ENCODE measurements at places on chromosomes 3 and 15.

GRCh38 chr3:173037840-173038483, 103.1 kb downstream of the SPATA16 start:
- no peak for DNase-seq

GRCh38 chr3:138432576-138433240, 1.7 kb upstream of the ESYT3 start:
- DNase-seq: no peak

- no peak for DNase-seq
Measured at GRCh38 chr15:67925182-67925581, 85.3 kb upstream of the RNU6-1 start.

DNA sequence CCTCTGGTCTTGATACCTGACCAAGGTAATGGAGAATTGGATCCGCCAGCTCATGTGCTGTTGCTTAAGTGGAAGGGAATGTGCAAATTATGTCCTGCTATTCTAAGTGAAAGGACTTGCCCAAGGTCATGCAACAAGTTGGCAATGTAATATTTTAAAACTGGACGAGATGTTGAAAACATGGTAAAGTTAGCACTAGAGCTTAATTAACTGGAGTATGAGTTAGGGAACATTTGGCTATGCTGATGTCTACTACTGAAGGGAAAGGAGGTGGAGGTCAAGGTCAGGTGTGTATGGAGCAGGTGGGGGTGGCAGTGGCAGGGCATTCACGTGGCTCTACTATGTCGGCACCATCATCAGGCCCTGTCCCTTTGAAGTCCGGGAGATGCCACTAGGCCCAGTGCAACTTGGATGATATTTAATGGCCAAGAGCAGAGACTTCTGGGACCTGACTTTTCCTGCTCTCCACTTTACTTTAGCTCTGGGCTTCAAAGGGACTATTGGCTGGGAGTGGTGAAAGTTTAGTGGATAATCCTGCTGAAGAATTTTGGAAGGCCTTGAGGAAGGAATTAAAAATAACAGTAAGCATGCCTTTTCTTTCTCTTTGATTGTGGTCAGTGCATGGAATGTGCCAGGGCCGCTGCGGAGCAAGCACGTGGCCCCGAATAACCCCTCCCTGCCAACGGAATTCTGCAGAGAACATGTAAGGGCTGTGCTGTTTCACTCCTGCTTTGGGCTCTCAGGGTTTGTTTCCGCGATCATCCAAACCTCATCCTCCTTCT, 14.9 kb downstream of the SMAD3 start:
- DNase-seq: peak; percentile 73

GRCh38 chr15:52441841-52442240, 86.8 kb downstream of the MYO5A start:
- no peak for DNase-seq

- no peak for DNase-seq
Measured at GRCh38 chr15:39376371-39376909, 204.4 kb upstream of the THBS1 start.

GRCh38 chr3:10602769-10603768, 97.7 kb upstream of the ATP2B2 start:
- no peak for DNase-seq

DNA sequence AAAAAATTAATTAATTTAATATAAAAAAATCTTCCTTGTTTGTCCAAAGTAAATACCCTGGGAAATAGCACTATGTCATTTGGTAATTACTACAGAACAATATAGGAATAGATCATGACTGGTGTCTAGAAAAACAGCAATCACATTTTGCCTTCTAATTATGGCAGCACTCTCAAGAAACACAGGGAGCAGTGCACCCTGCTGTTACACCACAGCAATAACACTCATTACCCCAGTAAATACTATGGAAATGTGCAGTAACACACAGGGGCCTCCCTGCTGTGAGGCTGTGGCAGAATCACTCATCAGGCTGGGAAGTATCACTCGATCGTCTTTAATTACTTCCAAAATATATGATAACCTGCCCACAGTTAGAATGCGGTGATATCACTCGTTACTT, 646.0 kb downstream of the TUSC7 start:
- DNase-seq: no peak

DNA sequence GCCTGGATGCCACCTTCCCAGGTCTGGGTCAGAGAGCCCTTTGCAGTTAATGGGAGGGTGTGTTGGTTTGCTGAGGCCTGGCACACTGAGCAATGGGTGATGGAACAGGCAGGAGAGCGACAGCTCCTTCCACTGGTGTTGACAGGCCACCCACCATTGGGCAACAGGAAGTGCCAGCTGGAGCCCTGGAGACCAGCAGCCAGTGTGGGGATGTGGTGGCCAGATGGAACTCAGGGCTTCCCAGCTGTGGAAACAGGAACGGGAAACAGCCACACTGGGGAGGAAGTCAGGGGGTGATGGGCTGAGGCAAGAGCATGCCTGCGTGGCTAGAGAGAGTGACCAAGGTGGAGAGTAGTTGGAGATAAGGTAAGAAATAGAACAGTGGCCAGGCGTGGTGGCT, 9.3 kb downstream of the PSTPIP1 start:
- DNase-seq: peak; percentile 88

- DNase-seq: no peak
Measured at GRCh38 chr3:197858598-197858997, 67.5 kb downstream of the LRCH3 start.

DNA sequence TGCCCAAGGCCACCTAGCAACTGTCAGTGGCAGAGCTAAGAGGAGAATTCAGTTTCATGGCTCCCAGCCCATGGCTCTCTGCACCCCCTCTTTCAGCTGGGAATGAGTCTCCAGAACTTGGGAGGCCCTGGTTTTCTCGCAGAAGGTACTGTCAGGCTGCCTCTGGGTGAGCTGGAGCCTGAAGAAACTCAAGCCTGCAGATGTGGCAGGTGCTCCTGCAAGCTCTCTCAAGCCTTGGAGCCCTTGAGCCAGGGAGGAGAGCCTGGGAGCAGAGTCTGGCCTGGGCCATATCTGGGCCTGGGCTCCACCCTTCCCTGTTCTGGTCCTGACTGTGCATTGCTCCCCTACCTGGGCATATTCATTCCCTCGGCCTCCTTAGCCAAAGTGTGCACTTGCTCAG, 74.4 kb upstream of the TLE3 start:
- peak; percentile 6 for DNase-seq

GRCh38 chr3:65419233-65419632, 619.5 kb downstream of the MAGI1 start:
- DNase-seq: no peak

DNA sequence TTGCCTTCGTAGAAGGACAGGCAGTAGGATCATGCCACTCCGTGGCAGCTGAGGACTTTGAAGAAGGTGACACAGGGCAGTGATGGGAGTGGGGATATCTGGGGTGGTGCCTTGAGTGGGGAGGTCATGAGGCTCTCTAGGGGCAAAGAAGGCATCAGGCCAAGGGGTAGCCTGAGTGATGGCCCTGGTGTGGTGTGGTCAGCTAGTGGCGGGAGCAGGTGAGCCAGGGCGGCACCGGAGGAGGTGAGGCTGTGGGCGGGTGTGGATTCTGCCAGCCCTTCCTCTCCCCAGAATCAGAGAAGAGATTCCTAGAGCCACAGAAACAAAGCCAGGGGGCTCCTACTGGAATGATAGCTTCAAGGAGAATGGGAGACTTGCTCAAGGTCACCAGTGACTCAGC, 18.4 kb downstream of the WNT7A start:
- no peak for DNase-seq

GRCh38 chr3:37243820-37244748, 69.7 kb upstream of the LRRFIP2 start:
- peak; percentile 92 for DNase-seq

DNA sequence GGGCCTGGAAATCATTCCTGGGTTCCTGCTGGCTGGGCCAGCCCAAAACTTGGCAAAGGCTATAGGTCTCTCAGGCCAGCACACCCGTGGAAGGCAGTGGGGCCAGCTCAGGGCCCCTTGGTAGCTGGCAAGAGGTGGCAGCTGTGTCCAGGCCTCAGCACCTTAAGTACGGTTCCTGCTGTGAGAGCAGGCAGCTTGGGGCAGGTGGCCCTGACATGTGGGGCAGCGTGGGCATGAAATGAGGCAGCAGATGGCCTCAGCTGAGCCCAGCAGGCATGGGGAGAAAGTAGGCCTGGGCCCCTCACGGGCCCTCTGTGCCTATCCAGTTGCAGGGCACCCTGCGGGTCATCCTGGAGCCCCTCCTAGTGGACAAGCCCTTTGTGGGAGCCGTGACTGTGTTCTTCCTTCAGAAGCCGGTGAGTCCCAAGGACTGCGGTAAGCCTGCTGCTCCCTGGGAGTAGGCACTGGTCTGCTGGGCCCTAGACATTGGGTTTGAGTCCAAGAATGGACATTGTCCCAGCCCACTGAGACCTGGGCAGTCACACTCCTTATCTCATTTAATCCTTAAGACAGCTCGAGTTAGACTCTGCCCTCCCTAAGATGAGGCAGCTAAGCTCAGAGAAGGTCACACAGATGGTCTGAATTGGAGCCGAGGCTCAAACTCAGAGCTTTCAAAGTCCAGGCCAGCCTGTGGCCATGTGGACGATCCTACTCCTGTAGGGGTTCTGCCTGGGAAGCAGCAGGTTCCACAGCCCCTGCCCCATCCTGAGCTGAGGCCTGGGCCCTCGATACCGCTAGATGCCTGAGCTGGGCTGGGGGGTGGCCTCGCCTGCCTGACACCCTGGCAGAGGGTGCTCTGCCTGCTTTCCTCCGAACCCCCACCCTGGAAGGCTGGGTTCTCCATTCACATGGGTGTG, 25.5 kb downstream of the ESYT3 start:
- no peak for DNase-seq

DNA sequence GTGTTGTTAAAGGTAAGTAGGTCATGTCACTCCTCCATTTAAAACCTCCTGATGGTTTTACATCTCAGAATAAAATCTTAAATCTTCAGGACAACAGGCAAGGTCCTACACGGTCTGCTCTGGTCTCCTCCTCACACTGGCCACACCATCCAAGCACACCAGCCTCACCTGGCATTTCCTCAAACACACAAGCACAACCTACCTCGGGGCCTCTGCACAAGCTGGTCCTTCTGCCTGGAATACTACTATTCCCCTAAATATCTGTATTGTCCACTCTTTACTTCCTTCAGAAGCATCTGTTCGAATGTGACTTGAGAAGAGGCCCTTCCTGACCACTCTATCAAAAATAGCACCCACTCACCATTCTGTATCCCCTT, 1.8 kb downstream of the GORASP1 start:
- DNase-seq: no peak

- no peak for DNase-seq
Measured at GRCh38 chr3:44510000-44510368, 32.5 kb upstream of the ZNF445 start.

DNA sequence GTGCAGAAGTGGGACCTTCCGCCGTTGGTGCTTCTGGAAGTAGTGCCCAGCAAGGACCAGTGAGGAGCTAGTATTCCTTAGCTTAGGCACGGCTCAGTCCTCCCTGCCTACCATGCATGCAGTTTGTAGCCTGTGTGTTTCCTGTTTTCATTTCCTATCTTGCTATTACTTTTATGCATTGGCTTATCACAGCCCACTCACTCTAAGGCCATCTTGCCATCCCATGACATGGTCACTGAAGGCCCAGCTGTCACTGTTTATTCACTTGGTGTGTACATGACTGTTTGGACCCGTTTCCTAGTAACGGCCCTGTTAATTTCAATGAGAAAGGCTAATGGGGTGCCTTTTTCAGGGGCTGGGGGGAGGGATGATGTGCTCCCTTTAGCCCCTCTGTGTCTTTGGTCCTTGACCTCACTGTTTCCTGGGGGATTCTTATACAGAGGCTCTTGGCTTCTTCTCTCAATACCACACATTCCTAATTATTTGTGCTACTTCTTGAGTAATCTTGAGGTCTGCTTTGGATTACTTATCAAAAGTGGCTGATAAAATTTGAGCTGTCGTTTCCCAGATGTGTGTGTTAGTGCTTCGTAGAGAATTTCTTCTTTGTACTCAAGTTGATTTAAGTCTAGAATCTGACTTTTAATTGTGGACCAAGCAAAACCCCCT, 24.5 kb upstream of the TRAK1 start:
- no peak for DNase-seq

GRCh38 chr15:28147801-28148200, 48.7 kb upstream of the OCA2 start:
- DNase-seq: no peak

GRCh38 chr15:100812802-100813201, 66.8 kb upstream of the ALDH1A3 start:
- DNase-seq: no peak

- DNase-seq: no peak
Measured at GRCh38 chr15:100083572-100083971, 258.2 kb downstream of the ADAMTS17 start.

Measured in right cardiac atrium (tissue), 5 donors.